Muscle of leg (tissue), 16 donors: ENCODE measurements at places on chromosomes 16 and 17. TPM values are rescaled to one million over a fixed set of nuclear protein-coding genes. Genes with fewer than 3 reads are reported as not detected.

The KCNJ2 gene
- total RNA-seq, result 7.6 TPM

The TNK1 gene
- 0.31 TPM for total RNA-seq

GRCh38 chr17:30524847-30525246 is 47.6 kb downstream of the GOSR1 start:
- H3K36me3 ChIP-seq, result peaks cover 25% of the 10 kb centered on the region
- H3K27me3 ChIP-seq, result no peaks in the 10 kb centered on the region
- H3K4me1 ChIP-seq, result peaks cover 11% of the 10 kb centered on the region
- no peak overlapping the region for H3K4me3 ChIP-seq
- peak; percentile 81 for DNase-seq

GRCh38 chr17:21330436-21331160 is 45.6 kb upstream of the KCNJ12 start:
- no peaks in the 10 kb centered on the region for H3K36me3 ChIP-seq
- H3K4me1 ChIP-seq, result no peaks in the 10 kb centered on the region
- no peak overlapping the region for H3K4me3 ChIP-seq

DNA sequence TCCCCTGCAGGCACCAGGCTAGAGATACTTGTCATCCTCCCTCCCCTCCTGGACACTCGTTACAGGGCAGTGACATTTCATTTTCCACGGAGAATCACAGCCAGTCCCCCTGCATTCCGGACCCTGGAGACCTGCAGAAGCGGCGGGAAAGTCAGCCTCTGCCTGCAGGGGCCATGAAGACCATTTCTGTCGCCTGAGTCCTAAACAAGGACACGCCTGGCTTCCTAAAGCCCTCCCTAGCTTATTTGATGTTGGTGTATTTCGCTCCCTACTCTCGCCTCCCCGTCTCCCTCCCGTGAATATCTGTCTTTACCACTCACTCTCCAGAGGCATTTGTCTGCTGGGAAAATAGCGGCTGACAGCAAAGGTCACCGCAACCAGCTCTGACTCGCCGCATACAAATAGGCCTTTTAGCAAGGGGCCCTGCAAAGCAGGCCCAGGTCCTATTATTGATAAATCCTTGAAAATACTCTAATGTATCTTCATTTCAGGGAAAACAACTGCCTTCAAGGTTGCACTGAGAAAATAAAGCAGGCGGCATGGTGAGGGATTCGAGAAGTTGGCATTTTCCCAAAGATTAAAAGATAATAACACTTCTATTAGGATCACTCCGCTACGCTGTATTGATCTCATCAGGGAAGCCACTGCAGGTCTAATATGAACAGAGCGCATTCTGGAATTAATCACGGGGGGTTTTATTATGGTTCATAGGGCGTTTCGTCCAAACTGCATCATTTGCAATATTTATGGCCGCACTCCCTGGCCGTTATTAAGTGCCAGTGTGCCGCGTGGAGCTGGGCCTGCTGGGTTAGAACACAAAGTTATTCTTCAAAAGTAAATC is 447.1 kb upstream of the CDH5 start:
- no peaks in the 10 kb centered on the region for H3K4me1 ChIP-seq
- H3K36me3 ChIP-seq, result no peaks in the 10 kb centered on the region
- no peak overlapping the region for H3K27ac ChIP-seq
- no peaks in the 10 kb centered on the region for H3K27me3 ChIP-seq
- no peak for DNase-seq

GRCh38 chr16:66575060-66575459 is 4.2 kb upstream of the CMTM2 start:
- H3K4me3 ChIP-seq, result no peak overlapping the region
- peaks cover 11% of the 10 kb centered on the region for H3K36me3 ChIP-seq
- H3K4me1 ChIP-seq, result peaks cover 26% of the 10 kb centered on the region
- peaks cover 13% of the 10 kb centered on the region for H3K27me3 ChIP-seq
- H3K27ac ChIP-seq, result no peak overlapping the region
- DNase-seq, result no peak

- no peak overlapping the region for H3K27ac ChIP-seq
- no peaks in the 10 kb centered on the region for H3K36me3 ChIP-seq
- peaks cover 4% of the 10 kb centered on the region for H3K27me3 ChIP-seq
- H3K4me1 ChIP-seq, result no peaks in the 10 kb centered on the region
- H3K4me3 ChIP-seq, result no peak overlapping the region
Measured at GRCh38 chr17:34071886-34072420, 183.1 kb upstream of the CCL2 start.

GRCh38 chr16:8733849-8734540 is 59.6 kb downstream of the ABAT start:
- peaks cover 11% of the 10 kb centered on the region for H3K36me3 ChIP-seq
- no peak overlapping the region for H3K27ac ChIP-seq
- no peak for DNase-seq

DNA sequence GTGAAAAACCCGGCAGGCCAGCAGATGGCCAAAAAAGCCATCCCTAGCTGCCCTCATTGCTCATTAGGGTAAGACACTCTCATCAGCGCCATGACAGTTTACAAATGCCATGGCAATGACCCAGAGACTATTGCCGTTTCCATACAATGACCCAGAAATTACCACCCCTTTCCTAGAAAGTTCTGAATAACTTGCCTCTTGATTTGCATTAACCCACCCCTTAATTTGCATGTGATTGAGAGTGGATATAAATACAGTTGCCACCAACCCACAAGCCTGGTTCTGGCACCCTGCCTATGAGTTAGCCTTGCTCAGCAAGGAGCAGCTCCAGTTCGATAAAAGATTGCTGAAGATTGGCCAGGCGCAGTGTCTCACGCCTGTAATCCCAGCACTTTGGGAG is 16.1 kb upstream of the C16orf54 start:
- peaks cover 3% of the 10 kb centered on the region for H3K27me3 ChIP-seq
- H3K36me3 ChIP-seq, result no peaks in the 10 kb centered on the region
- H3K4me1 ChIP-seq, result no peaks in the 10 kb centered on the region
- DNase-seq, result no peak
- no peak overlapping the region for H3K27ac ChIP-seq

DNA sequence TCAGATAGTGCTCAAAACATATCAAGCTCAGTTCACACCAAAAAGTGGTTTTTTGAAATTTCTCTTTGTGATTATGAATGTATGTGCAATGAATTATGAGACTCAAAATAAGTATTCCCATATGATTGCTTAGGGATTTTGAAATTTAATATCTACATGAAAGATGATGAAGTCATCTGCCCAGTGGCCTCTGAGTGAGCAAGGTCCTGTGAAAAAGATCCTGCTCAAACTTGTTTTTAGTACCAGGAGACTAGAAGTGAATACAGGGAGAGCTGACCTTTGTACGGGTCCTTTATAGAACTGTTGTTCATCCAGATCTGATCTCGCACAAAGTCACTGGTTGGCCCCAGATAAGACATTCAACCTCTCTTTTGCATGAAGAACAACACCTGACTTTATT is 151.9 kb upstream of the MAF start:
- no peaks in the 10 kb centered on the region for H3K36me3 ChIP-seq
- H3K4me1 ChIP-seq, result peaks cover 12% of the 10 kb centered on the region
- H3K4me3 ChIP-seq, result no peak overlapping the region
- H3K27ac ChIP-seq, result peak overlapping the region; percentile 78
- DNase-seq, result peak; percentile 70

- H3K4me3 ChIP-seq, result peak overlapping the region; percentile 93
- H3K4me1 ChIP-seq, result peaks cover 48% of the 10 kb centered on the region
- H3K36me3 ChIP-seq, result peaks cover 41% of the 10 kb centered on the region
- DNase-seq, result no peak
Measured at GRCh38 chr17:18259621-18260331, 686 bp upstream of the MIEF2 start.

DNA sequence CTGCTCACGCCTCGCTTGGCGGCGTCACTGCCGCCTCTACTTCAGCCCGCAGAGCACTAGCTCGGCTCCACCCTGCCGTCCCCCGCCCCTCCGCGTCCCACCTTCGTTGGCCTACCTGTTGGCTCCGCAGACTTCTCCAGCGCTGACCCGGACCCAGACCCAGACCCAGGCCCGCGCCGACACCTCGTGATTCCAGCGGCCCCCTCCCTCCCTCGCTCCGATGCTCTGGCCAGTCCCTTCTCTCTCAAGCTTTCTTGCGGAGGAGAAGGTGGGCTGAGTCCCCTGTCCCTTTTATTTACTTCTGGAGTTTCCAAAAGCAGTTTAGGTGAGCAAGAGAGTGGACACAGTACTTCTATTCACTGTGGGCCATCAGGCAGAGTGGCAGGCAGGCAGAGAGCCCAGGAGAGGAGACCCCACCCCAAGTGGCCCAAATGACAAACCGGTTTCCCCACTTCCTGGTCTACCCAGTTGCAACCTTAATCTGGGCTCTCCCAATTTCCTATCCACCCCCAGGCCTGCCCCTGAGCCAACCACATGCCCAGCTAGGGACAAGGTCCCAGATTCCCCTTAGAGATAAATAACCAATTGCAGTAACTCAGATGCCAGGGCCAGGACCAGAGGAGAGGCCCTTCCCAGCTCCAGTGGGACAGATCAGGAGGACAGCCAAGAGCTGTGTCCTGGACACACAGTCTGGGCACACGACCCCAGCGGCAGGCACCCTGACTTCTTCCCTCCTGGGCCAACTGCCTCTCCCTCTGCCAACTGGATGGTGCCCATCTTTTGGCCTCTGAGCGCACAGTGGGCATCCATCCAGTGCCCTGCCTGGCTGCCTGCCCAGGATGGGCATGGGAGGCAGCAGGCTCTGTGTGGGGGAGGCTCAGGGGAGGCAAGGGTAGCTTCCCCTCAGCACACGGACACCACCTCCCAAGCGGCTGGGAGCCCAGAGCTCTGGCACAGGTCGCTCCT is 1.2 kb upstream of the SRCIN1 start:
- peaks cover 23% of the 10 kb centered on the region for H3K4me1 ChIP-seq
- no peak overlapping the region for H3K4me3 ChIP-seq
- H3K36me3 ChIP-seq, result no peaks in the 10 kb centered on the region
- no peak overlapping the region for H3K27ac ChIP-seq
- no peak for DNase-seq
- peaks cover 83% of the 10 kb centered on the region for H3K27me3 ChIP-seq

DNA sequence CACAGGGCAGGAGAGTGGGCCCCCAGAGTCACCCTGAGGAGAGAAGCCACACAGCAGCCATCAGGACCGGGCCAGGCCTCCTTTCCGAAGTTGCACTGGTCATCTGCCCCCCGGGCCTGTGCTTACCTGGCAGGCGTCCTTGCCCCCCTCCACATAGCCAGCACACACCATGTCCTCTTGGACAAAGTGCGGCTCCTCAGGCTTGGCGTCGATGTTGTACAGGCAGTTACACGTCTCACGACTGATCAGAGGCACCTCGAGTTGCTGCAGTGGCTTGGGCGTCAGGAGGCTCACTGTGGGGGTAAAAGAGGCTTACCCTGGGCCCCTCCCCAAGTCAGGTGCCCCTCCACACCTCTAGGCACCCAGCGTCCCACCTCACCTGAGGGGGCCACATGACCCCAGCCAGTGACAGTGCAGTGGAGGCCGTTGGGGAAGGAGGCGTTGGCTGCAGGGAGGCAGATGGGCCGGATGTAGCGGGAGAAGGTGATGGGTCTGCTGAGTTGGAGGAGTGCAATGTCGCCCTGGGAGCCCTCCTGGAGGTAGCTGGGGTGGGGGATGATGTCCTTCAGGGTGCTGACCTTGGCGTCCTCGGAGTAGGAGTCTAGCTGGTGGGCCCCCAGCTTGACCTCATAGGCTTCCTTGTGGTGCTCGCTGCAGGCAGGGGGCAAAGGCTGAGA is 3.1 kb downstream of the PRSS8 start:
- H3K27ac ChIP-seq, result no peak overlapping the region
- H3K36me3 ChIP-seq, result peaks cover 55% of the 10 kb centered on the region
- H3K27me3 ChIP-seq, result peaks cover 2% of the 10 kb centered on the region

DNA sequence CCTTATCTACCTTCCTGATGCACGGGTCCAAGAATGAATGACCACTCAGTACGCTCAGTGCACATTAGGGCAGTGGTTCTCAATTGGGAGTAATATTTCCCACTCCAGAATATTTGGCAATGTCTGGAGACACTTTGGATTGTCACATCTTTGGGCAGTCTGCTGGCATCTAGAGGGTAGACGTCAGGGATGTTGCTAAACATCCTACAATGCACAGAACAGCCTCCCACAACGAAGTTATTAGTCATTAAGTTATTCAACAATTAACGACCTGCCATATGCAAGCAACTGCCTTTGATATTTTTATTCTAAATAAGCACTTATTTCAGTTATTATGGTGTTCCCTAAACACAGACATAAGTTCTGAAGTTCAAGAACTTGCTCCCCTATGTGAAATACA is 669.3 kb downstream of the TOX3 start:
- no peaks in the 10 kb centered on the region for H3K36me3 ChIP-seq
- no peak overlapping the region for H3K27ac ChIP-seq
- no peak overlapping the region for H3K4me3 ChIP-seq
- no peak for DNase-seq

DNA sequence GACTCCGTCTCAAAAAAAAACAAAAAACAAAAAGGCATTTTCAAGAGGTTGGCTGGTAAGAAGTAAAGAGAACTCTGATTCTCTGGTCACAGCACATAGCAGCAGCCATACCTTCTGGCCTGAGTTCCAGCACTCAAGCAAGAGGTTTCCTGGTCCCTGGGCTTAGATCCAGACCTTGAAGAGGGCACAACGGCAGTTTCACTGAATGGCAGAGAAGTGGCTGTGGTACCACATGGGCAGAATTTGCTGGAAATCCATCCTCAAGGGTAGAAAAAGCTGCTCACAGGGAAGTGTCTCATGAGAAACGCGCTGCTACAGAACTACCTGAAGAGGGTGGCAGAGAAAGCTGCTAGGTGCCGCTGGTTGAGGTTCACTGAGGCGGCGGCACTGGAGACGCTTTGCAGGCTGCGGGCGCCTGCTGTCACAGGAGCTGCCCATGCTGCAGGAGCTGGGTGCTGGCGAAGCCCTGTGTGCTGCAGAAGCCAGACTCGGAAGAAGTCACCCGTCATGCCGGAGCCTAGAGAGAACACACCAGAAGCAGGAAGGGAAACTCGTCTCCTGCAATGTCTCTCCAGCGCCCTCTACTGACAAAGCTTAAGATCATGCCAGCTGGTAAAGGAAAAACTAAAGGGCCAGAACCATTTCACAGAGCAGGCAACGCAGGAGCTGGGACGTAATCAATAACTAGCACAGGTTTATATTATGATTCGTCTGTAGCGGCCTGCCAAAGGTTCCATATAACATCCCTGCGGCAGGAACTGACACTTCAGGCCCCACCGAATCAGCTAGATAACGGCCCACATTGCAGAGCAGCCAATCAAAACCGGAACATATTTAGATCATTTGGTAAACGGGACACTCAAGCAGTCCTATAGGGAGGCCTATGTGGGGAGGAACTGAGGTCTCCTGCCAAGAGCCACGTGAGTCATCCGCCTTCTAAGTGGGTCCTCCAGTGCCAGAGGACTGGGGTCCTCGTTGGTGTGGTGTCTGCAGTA is 5.4 kb upstream of the ZNF213 start:
- peak; percentile 93 for DNase-seq
- peak overlapping the region; percentile 65 for H3K27ac ChIP-seq
- no peaks in the 10 kb centered on the region for H3K27me3 ChIP-seq
- H3K36me3 ChIP-seq, result peaks cover 29% of the 10 kb centered on the region
- peaks cover 30% of the 10 kb centered on the region for H3K4me1 ChIP-seq

DNA sequence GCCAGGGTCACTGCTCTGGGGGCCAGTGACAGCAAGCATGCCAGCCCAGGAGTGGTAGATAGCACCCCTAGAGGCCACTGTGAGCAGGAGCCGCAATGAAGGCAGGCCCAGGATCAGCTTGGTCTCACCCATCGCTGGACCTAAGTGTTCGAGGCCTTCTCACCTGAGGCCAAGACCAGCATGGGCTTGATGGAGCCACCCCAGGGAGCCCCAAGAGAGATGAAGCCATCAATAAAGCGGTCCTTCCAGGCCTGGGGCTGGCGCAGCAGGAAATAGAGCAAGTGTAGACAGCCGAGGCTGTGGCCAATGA is 1.8 kb downstream of the LCAT start:
- peaks cover 70% of the 10 kb centered on the region for H3K36me3 ChIP-seq
- H3K27me3 ChIP-seq, result no peaks in the 10 kb centered on the region
- no peak overlapping the region for H3K4me3 ChIP-seq
- DNase-seq, result no peak
